ENCODE measurements at places on chromosomes 16 and 17. TPM values are rescaled to one million over a fixed set of nuclear protein-coding genes. Genes with fewer than 3 reads are reported as not detected.

- no peak overlapping the region for H3K27ac ChIP-seq
- H3K4me1 ChIP-seq = no peaks in the 10 kb centered on the region
- no peaks in the 10 kb centered on the region for H3K27me3 ChIP-seq
- no peak overlapping the region for H3K4me3 ChIP-seq
These were observed 26.0 kb upstream of the HNF1B start for GRCh38 chr17:37770631-37771518.

GRCh38 chr17:40355123-40355803, 9.3 kb downstream of the GJD3 start:
- no peak overlapping the region for H3K27ac ChIP-seq
- H3K4me1 ChIP-seq = no peaks in the 10 kb centered on the region
- H3K4me3 ChIP-seq = no peak overlapping the region

- DNase-seq = no peak
- H3K4me1 ChIP-seq = no peaks in the 10 kb centered on the region
- H3K27ac ChIP-seq = no peak overlapping the region
- H3K4me3 ChIP-seq = no peak overlapping the region
- no peaks in the 10 kb centered on the region for H3K36me3 ChIP-seq
- H3K27me3 ChIP-seq = no peaks in the 10 kb centered on the region
These were observed 8.2 kb upstream of the BRD7 start for GRCh38 chr16:50377001-50377400.

GRCh38 chr16:50598256-50598894, 50.2 kb downstream of the NKD1 start:
- no peak overlapping the region for H3K4me3 ChIP-seq
- H3K27ac ChIP-seq = no peak overlapping the region
- no peaks in the 10 kb centered on the region for H3K27me3 ChIP-seq

- H3K4me3 ChIP-seq = peak overlapping the region; percentile 77
- H3K36me3 ChIP-seq = no peaks in the 10 kb centered on the region
- DNase-seq = peak; percentile 74
- peaks cover 51% of the 10 kb centered on the region for H3K27me3 ChIP-seq
- no peaks in the 10 kb centered on the region for H3K4me1 ChIP-seq
- H3K27ac ChIP-seq = no peak overlapping the region
These were observed 49.6 kb upstream of the AMZ2 start for GRCh38 chr17:68197997-68198930.

DNA sequence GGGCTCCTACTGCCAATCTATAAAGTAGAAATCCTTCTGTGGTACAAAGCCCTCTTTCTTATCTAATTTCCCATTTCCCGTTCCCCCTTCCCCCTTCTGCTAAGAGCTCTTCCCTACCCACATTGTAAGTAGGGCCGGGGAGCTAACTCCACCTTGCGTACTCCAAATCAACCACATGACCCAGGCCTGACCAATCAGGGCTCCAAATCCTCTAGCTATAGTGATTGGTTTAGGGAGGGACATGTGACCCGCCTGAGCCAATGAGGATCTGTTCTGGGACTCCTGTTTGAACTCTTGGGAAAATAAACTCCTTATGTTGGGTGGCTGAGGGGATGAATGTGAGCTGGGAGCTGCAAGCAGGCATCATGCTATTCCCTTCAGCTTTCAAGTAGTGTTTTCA, 40.9 kb upstream of the MEOX1 start:
- no peak overlapping the region for H3K27ac ChIP-seq
- peak; percentile 87 for DNase-seq
- H3K4me3 ChIP-seq = no peak overlapping the region
- no peaks in the 10 kb centered on the region for H3K27me3 ChIP-seq
- no peaks in the 10 kb centered on the region for H3K4me1 ChIP-seq

DNA sequence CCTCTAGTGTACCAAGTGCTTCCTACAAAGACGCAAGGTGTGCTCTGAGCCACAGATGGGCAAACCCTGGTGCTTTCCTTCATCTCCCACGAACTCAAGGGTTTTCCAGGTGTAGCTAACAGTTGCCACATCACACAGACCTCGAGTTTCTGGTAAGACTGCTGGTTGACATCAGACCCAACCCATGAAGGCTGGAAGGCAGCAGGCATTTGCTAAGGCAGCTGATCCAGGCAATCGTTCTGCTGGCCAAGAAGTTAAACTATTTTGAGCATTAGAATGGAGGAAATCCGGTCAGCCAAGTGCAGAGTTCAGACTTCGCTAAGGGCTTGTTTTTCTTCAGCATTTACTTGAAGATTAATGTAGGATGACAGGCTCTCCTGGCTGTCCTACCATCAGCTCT, 11.5 kb downstream of the HAS3 start:
- H3K4me3 ChIP-seq = no peak overlapping the region
- H3K27me3 ChIP-seq = no peaks in the 10 kb centered on the region
- no peak overlapping the region for H3K27ac ChIP-seq
- DNase-seq = no peak

- H3K27me3 ChIP-seq = no peaks in the 10 kb centered on the region
- no peak for DNase-seq
- no peak overlapping the region for H3K27ac ChIP-seq
- H3K36me3 ChIP-seq = peaks cover 52% of the 10 kb centered on the region
- no peak overlapping the region for H3K4me3 ChIP-seq
These were observed 49.1 kb downstream of the STAT5A start for GRCh38 chr17:42337442-42337841.

GRCh38 chr17:82424001-82424862, 5.8 kb upstream of the OGFOD3 start:
- H3K27me3 ChIP-seq = no peaks in the 10 kb centered on the region
- DNase-seq = peak; percentile 69
- no peak overlapping the region for H3K4me3 ChIP-seq
- no peaks in the 10 kb centered on the region for H3K4me1 ChIP-seq

GRCh38 chr16:55832773-55833691, at the start of gene CES1:
Gene CES1, minus strand, starts transcription at chr16:55833096. Its CDS starts 41 bp downstream, at chr16:55833055.
- no peaks in the 10 kb centered on the region for H3K27me3 ChIP-seq
- H3K36me3 ChIP-seq = no peaks in the 10 kb centered on the region
- no peak within 1 kb of the TSS for H3K27ac ChIP-seq
- H3K4me3 ChIP-seq = no peak within 1 kb of the TSS

GRCh38 chr17:4326112-4326511, 40.4 kb downstream of the UBE2G1 start:
- H3K4me3 ChIP-seq = no peak overlapping the region
- H3K4me1 ChIP-seq = peaks cover 2% of the 10 kb centered on the region
- H3K36me3 ChIP-seq = peaks cover 22% of the 10 kb centered on the region
- no peaks in the 10 kb centered on the region for H3K27me3 ChIP-seq

- no peaks in the 10 kb centered on the region for H3K36me3 ChIP-seq
- no peak overlapping the region for H3K4me3 ChIP-seq
- DNase-seq = no peak
These were observed 199.1 kb downstream of the XYLT1 start for GRCh38 chr16:17271687-17272086.

DNA sequence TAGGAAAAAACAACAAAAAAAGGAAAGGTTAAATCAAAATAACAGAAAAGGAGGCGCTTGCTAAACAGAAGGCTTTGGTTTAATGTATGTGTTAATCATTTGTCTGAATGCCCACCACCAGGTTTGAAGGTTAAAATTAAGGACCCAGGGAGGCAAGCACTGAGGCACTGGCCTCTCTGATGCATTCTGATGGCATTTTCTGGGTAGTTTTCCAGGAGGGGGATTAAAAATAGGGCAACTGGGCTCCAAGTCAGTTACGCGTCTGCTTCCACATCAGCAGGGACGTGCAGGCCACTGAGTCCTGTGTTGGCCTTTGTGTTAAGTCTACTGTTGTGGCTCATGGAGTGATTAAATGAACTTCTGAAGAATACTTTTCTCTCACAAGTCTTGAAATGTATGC, 26.9 kb downstream of the MARF1 start:
- no peak for DNase-seq
- H3K27ac ChIP-seq = no peak overlapping the region
- H3K27me3 ChIP-seq = no peaks in the 10 kb centered on the region
- H3K4me3 ChIP-seq = no peak overlapping the region

GRCh38 chr17:31627960-31628359, 231.1 kb downstream of the COPRS start:
- no peak overlapping the region for H3K27ac ChIP-seq
- DNase-seq = no peak
- H3K27me3 ChIP-seq = no peaks in the 10 kb centered on the region

DNA sequence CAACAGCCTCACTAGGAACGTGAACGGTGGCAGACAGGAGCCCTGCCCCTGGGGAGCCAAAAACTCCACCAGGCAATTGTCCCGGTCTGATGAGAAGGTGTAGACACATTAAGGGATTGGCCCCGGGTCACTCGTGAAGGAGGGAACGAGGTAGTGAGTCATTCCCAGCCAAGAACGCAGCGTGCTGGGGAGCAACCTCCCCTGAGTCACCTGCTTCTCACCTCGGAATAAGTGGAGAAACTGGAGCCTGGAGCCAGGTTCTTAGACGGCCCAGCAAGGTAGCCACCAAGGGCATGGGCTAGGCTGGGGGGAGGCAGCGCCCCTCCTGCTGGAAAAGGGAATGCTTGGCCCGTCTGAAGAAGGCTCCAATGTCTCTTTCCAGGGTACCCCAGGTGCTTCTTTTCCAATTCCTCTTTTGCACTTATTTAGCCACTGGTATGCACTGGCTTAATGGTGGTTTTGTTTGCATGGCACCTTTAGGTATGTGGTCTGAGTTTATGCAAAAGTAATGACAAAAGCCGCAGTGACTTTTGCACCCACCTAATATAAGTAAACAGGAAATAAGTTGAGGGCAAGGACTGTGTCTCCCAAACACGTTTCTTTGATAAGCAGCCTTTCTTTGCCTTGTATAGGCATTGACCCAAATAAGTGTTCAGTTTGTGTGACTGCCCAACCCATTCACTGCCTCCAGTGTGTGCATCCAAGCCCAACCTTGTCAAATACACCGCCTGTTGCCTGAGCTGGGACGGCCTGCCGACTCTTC, 1.8 kb upstream of the HELZ start:
- peak overlapping the region; percentile 83 for H3K4me3 ChIP-seq
- no peaks in the 10 kb centered on the region for H3K27me3 ChIP-seq
- peaks cover 10% of the 10 kb centered on the region for H3K36me3 ChIP-seq
- H3K4me1 ChIP-seq = no peaks in the 10 kb centered on the region
- H3K27ac ChIP-seq = no peak overlapping the region

GRCh38 chr17:65952586-65952985, 239.3 kb downstream of the CEP112 start:
- no peak overlapping the region for H3K4me3 ChIP-seq
- H3K27ac ChIP-seq = no peak overlapping the region
- peaks cover 3% of the 10 kb centered on the region for H3K4me1 ChIP-seq
- no peaks in the 10 kb centered on the region for H3K27me3 ChIP-seq
- H3K36me3 ChIP-seq = no peaks in the 10 kb centered on the region

GRCh38 chr17:82710499-82711232, 5.8 kb upstream of the FN3KRP start:
- H3K27me3 ChIP-seq = no peaks in the 10 kb centered on the region
- no peak overlapping the region for H3K4me3 ChIP-seq
- DNase-seq = peak; percentile 73

GRCh38 chr16:82280867-82281266, 110.8 kb upstream of the MPHOSPH6 start:
- H3K27ac ChIP-seq = no peak overlapping the region
- no peak overlapping the region for H3K4me3 ChIP-seq
- H3K27me3 ChIP-seq = no peaks in the 10 kb centered on the region
- DNase-seq = no peak
- no peaks in the 10 kb centered on the region for H3K4me1 ChIP-seq

- no peaks in the 10 kb centered on the region for H3K27me3 ChIP-seq
- no peak overlapping the region for H3K27ac ChIP-seq
- no peak overlapping the region for H3K4me3 ChIP-seq
- DNase-seq = no peak
- H3K36me3 ChIP-seq = no peaks in the 10 kb centered on the region
These were observed 288.0 kb downstream of the MAF start for GRCh38 chr16:79312502-79312901.

GRCh38 chr17:7443499-7444485, 1.1 kb upstream of the CHRNB1 start:
- H3K4me3 ChIP-seq = no peak overlapping the region
- peaks cover 6% of the 10 kb centered on the region for H3K27me3 ChIP-seq
- H3K36me3 ChIP-seq = peaks cover 3% of the 10 kb centered on the region
- no peaks in the 10 kb centered on the region for H3K4me1 ChIP-seq
- DNase-seq = no peak

DNA sequence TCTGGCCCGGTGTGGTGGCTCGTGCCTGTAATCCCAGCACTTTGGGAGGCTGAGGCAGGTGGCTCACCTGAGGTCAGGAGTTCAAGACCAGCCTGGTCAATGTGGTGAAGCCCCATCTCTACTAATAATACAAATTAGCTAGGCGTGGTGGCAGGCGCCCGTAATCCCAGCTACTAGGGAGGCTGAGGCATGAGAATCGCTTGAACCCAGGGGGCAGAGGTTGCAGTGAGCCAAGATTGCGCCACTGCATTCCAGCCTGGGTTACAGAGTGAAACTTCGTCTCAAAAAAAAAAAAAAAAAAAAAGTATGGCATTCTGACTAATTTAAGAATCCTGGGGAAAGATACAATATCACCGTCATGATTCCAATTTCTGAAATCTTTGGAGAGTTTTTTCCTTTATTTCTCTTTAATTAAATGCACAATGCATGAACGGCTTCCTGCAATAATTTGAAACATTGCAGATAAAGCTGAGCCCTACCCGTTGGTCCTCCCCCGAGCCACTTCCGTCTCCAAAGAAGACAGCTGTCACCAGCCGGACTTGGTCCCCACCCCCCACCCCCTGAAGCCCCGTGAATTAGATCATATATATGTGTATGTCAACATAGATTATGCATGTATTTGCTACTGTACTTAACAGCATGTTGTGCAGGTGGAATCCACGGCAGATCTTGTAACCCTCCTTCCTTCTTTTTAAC, 142.6 kb upstream of the PLCG2 start:
- no peak overlapping the region for H3K27ac ChIP-seq
- 0 out of 3 replicates have a peak, but pooled peaks cover 1% of the 10 kb centered on the region for H3K36me3 ChIP-seq
- no peak overlapping the region for H3K4me3 ChIP-seq
- DNase-seq = no peak
- no peaks in the 10 kb centered on the region for H3K27me3 ChIP-seq

Gene PTX4
- 0.20 TPM for total RNA-seq

Gene ZNF385C
- 3.1 TPM for total RNA-seq

Gene KRTAP3-1
- not detected for total RNA-seq

Gene HBZ
- not detected for total RNA-seq

Gene KDM6B
- 28.9 TPM for total RNA-seq

Gene CCL22
- total RNA-seq = not detected

Gene CMTM2
- not detected for total RNA-seq

Gene LRRC75A
- 9.4 TPM for total RNA-seq

Gene MPP2
- 16.3 TPM for total RNA-seq

Gene NDRG4
- total RNA-seq = 17.0 TPM
